ENCODE measurements at places on chromosomes 6 and 20.

- DNase-seq: no peak
Observed at GRCh38 chr6:22906091-22906549, 336.8 kb downstream of the HDGFL1 start.

DNA sequence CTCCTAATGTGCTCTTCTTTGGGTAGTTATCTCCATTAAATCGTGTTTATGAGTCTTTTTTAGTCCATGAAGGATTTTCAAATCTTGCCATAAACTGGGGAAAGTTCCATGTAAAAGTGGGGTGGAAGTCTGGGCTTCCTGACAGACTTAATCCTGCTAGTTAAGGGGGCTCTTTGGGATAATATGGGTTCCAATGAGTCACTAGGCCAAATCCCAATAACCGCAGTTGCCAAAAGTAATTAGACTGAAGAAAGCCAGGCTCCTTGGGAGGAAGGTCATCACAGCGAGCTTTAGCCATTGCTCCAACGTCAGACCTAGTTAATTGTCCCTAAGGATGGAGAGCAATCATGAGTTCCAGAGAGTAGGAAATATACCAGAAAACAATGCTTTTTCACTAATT is 10.8 kb downstream of the RSPO3 start:
- DNase-seq: no peak

GRCh38 chr6:129590408-129591022 is 119.5 kb downstream of the ARHGAP18 start:
- no peak for DNase-seq

- DNase-seq: no peak
Observed at GRCh38 chr6:15945593-15946159, 183.2 kb upstream of the MYLIP start.

DNA sequence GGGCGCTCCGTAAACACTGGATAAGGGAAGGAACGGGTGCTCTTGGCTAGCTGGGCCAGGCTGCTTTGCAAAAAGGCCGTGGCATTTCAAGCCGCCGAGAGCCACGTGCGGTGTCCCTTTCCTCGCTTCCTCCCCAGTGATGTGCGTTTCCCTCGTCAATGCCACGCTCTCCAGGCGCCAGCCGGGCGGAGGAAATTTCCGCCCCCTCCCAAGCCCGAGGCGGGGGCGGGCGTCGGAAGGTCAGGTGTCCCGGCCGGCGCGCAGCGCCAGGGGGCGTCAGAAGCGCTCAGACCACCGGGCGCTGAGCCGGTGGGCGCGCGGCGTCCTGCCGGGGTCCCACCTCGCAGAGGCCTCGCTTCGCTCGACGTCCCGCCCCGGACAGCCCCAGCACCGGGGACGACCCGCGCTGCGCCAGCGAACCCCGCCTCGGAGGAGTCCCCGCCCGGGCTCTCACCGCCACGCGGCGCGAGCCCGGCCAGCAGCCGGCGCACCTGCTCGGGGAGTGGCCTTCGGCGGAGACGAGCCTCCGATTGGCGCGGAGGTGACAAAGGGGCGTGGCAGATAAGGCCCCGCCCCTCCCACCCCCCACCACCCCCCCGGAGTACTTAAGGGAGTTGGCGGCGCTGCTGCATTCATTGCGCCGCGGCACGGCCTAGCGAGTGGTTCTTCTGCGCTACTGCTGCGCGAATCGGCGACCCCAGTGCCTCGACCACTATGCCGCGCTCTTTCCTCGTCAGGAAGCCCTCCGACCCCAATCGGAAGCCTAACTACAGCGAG is at the start of gene SNAI1:
Gene SNAI1, plus strand, starts transcription at position 635 of the 777 bp plus-strand sequence. Its CDS starts 80 bp downstream, at position 715.
- DNase-seq: peak; percentile 48
